Neural progenitor cell (in vitro differentiated cells): ENCODE measurements at places on chromosomes 16 and 17.

DNA sequence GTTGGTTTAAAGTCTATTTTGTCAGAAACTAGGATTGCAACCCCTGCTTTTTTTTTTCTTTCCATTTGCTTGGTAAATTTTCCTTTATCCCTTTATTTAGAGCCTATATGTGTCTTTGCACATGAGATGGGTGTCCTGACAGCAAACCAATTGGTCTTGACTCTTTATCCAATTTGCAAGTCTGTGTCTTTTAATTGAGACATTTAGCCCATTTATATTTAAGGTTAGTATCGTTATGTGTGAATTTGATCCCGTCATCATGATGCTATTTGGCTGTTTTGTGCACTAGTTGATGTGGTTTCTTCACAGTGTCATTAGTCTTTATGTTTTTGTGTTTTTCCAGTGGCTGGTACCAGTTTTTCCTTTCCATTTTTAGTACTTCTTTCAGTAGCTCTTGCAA is 127.7 kb upstream of the ZNF267 start:
- no peak for DNase-seq

GRCh38 chr17:39960524-39961041 is 2.2 kb upstream of the GSDMA start:
- no peak for DNase-seq

GRCh38 chr16:64098451-64098850 is 1023.4 kb downstream of the CDH11 start:
- DNase-seq: no peak

- DNase-seq: no peak
Observed at GRCh38 chr17:17479209-17479608, 2.4 kb downstream of the MED9 start.

GRCh38 chr16:88482630-88483391 is 29.7 kb downstream of the ZFPM1 start:
- DNase-seq: peak; percentile 66

DNA sequence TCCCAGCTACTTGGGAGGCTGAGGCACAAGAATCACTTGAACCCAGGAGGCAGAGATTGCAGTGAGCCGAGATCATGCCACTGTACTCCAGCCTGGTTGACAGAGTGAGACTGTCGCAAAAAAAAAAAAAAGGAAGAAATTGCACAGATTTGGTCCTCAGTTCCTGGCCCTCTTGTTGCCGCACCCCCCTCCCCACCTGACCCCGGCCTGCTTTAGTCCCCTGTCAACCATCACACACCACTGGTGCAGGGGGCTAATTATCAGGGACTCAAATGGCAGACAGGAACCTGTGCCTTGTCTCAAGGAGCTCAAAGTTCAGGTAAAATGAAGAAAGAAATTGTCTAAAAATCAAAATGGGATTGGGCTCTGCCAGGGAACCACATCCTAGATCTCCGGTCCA is 28.1 kb downstream of the NGFR start:
- no peak for DNase-seq

GRCh38 chr17:57422574-57423164 is 166.3 kb downstream of the MSI2 start:
- DNase-seq: no peak

DNA sequence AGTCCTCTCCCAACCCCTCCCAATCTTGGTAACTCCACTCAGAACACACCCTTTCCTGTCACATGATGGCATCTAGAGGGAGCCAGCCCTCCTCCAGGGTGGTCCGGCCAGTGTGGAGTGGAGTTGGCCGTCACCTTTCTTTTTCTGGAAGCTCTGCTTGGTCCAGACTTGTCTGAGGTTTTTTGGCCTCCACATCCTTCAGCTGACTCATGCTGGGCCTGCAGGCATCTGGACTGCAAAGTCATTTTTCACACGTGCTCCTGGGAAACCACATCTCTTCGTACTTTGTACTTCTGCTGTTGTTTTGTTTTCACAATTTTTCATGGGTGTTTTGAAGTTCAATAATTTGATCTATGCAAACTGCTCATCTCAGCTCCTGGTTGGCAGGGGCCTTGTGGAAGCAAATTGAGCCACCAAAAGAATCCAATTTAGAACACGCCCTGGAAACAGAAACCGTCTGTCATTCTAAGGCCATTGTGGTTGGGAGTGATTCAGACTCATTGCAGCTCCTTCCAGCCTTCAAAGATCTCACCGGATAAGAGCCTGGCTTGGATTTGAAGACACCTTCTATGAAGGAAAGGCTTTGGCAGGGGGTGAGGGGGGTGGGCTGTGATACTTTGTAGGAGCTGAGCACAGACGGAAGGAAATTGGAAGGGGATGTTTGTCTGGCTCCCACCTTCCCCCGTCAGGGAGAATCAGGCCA is 42.4 kb upstream of the NF1 start:
- no peak for DNase-seq

- DNase-seq: no peak
Observed at GRCh38 chr17:57578608-57579225, 166.4 kb downstream of the CCDC182 start.

DNA sequence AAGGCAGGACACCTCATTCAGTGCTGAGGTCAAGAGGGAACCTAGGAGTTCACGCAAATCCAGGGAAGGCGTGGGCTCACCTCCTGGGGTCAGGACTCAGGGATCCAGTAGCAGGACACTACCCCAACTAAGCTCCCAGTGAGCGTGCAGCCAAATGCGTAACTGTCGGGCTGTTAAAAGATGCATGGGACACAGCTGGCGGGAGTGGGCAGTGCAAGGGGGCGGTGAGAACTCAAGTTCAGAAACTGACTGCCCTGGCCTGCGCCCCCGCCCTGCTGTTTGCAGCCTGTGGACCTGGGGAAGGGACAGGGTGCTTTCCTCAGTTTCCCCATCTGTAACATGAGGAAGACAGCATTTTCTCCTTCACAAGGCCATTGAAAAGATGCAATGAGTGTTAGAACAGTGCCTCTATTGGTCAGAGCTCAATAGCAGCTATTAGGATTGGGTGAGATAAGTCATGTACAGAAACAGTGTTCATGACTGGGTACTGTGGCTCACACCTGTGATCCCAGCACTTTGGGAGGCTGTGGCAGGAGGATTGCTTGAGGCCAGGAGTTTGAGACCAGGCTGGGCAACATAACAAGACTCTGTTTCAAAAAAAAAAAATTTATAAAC is 20.2 kb downstream of the CDIPT start:
- DNase-seq: no peak

DNA sequence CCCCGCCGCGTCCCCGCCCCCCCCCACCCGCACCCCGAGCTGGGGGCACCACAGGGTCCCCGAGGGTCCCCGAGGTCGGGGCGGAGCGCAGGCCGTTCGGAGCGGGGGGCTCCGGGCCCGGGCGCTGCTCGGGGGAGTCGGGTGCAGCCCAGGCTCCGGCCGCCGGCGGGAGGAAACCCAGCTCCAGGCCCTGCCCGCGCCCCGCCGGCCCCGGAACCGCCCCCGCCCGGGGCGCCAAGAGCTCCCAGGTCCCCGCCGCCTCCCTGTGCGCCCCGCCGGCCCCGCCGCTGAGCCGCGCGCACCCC is 33.2 kb upstream of the RPH3AL start:
- DNase-seq: no peak

DNA sequence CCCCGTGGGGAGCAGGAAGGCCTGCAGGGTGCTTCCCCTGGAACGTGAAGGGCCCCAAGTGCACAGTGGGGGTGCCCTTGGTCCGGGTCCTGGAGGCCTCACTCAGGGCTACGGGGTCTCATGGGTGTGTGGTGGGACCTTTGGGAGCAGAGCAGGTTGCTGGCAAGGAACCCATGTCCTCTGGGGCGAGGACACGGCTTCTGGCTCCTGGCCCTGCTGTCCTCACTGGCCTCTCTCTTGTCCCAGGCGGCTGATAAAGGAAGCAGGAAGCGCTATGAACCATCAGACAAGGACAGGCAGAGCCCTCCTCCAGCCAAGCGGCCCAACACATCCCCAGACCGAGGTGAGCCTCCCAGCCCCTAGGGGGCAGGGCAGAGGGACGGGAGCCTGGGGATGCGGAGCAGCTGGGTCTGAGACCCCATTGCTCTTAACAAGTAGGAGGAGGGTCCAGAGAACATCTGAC is 9.8 kb upstream of the IL17C start:
- peak; percentile 72 for DNase-seq

DNA sequence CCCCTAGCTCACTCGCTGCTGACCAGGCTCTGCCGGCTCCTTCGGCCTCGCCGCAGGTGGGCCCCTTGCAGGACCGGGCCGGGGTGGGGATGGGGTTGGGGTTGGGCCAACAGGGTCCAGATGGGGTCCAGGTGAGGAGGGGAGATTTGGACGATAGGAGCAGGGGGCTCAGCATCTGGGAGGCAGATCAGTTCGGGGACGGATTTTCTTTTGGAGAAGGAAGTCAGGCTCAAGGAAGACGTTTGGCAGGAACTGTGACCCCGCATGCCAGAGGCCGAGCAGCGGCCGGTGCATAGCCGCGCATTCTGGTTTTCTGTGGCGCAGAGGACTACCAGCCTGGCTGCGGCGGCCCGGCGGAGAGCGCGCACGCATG is 845 bp upstream of the ALDOA start:
- no peak for DNase-seq

DNA sequence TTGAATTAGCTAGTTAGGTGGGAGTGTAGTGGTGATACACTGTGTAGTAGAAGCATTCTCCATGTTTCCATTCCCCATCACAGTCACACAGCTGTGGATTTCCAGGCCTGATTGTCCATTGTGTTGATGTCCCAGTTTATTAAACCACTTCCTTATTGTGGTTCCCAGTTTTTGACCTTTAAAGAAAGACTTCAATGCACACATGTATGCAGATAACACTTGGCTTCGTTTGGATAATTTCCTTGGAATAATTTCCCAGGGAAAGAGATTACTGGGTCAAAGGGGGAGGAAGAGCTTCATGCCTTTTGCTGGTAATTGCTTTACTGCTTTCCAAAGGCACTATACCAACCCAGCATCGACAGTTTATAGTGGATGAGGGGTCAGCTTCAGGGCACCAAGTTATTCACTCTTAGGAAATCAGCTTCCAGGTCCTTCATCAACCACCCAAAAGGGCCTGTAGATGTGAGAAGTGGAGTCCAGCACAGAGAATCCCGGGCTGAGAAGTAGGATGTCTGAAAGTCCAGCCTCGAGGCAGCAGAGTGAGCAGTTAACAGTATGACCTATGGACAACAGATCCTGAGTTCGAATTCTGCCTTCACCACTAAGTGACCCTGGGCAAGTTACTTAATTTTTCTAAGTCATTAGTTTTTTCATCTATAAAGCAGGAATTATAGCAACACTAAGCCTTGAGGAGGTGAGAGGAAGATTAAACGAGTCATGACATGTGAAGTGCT is 31.3 kb upstream of the TNS4 start:
- DNase-seq: no peak

DNA sequence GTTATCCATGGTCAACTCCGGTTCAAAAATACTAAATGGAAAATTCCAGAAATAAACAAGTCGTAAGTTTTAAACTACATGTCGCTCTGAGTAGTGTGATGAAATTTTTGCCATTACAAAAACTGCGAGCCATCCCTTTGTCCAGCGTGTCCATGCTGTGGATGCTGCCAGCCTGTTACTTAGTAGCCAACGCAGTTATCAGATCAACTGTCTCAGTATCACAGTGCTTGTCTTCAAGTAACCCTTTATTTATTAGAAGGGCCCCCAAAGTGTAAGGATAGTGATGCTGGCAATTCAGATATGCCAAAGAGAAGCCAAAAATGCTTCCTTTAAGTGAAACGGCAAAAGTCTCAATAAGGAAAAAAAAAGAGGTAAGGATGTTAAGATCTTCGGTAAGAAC is 23.9 kb downstream of the SNN start:
- no peak for DNase-seq

DNA sequence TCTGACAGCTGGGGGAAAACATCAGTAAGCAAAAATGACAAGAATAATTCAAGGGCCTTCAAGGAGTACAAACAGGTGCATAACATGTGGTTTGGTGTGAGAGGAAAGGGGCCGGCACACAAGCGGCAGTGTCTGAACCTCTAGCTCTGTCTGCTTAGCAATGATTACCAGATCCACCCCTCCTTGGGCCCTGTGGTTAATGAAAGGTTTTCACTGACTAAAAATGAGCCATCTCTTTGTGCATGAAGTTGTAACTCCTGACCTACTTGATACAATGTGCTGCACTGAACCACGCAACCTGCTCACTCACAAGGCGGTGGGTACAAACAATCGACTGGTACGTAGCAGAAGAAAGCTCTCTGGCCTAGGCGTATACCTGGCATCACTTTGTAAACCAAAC is 15.1 kb downstream of the FAM117A start:
- DNase-seq: no peak

- DNase-seq: no peak
Observed at GRCh38 chr17:76567634-76568432, 17.8 kb downstream of the ST6GALNAC2 start.

- DNase-seq: no peak
Observed at GRCh38 chr17:74491626-74492025, 25.2 kb downstream of the CD300A start.

DNA sequence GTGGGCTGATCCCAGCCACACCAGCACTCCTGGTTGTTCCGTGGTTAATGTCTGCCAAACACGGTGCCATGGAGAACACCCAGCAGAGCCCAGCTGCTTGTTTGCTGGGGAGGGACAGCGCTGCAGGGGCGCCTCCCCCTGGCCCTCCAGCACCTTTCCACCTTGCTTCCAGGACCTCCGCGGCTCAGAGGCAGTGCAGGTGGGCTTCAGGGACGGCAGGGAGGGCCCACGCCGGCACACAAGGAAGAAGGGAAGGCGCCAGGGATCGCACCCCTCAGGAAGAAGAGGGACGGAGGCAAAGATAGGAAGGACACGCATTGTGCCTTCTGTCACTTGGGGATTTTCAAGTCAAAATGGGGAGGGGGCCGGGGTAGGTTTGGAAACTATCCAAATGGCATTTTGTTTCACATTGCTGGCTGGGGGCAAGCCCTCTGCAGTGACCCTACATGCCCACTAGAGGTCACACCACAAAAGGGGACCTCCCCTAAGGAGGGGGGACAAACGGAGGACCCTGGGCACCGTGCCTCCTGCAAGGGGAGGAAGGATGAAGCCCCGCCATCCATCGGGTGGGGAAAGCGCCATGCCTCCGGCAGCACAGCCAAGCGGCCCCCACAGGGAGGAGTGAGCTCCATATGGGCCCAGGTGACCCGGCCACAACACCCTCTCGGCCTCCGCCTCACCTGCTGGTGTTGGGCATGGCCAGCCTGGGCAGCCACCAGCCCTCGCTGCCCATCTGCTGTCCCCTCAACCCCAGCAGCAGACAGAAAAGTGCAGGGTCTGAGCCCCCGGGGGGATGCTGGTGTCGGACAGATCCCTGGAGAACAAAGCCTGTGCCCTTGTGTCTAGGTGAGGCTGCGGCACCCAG is 7.5 kb upstream of the C16orf95 start:
- DNase-seq: peak; percentile 84

DNA sequence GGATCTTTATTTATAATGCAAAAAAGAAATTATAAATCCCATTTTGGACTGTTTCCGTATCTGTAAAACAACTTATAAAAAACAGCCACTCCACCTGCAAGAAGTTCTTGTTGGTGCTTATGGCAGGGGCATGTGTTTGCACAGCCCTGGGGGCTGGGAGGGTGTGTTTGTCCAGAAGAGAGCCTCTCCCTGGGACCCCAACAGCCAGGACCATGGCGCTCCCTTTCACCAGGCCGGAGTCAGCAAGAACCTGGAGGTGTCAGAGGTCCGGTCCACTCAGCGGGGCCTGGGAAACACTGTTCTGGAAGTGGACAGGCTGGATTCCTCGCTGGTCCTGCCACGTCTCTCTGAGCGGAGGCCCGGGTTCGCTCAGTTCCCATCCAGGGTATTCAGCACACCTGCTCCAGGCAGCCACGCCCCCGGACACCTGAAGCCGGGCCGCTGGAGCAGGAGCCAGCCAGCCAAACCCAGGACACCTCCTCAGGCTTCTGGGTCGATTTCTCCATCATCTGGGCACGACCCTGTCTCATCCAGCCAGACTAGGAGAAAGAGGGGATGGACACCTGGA is 18.9 kb upstream of the GINS2 start:
- DNase-seq: no peak

GRCh38 chr17:10631048-10631700 is 25.9 kb downstream of the MYH3 start:
- DNase-seq: peak; percentile 50
